A549 treated with CpdA at 1 μM for 4 hours (cell line): ENCODE measurements at places on chromosomes 2 and 18. TPM values are rescaled to one million over a fixed set of nuclear protein-coding genes. Genes with fewer than 3 reads are reported as not detected.

Gene DSC1
- not detected in 5 replicates for total RNA-seq

Gene SLC30A3
- total RNA-seq, result 2.6 to 3.8 TPM (median 3.4 TPM) in 5 replicates

Gene GAL3ST2
- total RNA-seq, result 0.24 to 0.44 TPM (median 0.34 TPM) in 4 of 5 replicates, not detected in the other

Gene DSC2
- total RNA-seq, result 0.98 to 1.5 TPM (median 1.2 TPM) in 5 replicates

Gene SCN3A
- 0.02 to 0.04 TPM (median 0.02 TPM) in 3 of 5 replicates, not detected in the others for total RNA-seq

Gene UGT1A5
- total RNA-seq, result not detected in 5 replicates

Gene DSEL
- 0.28 to 0.44 TPM (median 0.37 TPM) in 5 replicates for total RNA-seq

Gene SCN1A
- not detected in 5 replicates for total RNA-seq

Gene SH3YL1
- total RNA-seq, result 6.7 to 11.1 TPM (median 9.8 TPM) in 5 replicates

Gene ANO7
- total RNA-seq, result 1.4 to 2.5 TPM (median 2.1 TPM) in 5 replicates

Gene C1QL2
- total RNA-seq, result 0.09 to 0.18 TPM (median 0.11 TPM) in 4 of 5 replicates, not detected in the other

Gene CCDC141
- not detected in 5 replicates for total RNA-seq

Gene VWC2L
- not detected in 5 replicates for total RNA-seq

Gene ACYP2
- 6.3 to 8.4 TPM (median 8.0 TPM) in 5 replicates for total RNA-seq

Gene SIX2
- 0.12 to 0.35 TPM (median 0.22 TPM) in 5 replicates for total RNA-seq

Gene GCG
- total RNA-seq, result not detected in 5 replicates

Gene HOXD12
- total RNA-seq, result not detected in 5 replicates

Gene DOK6
- total RNA-seq, result not detected in 5 replicates

Gene SH2D6
- 0.43 to 1.0 TPM (median 0.78 TPM) in 5 replicates for total RNA-seq

Gene REG1B
- not detected in 5 replicates for total RNA-seq

Gene SIX3
- total RNA-seq, result 0.24 to 0.66 TPM (median 0.47 TPM) in 5 replicates

Gene FAHD2B
- 10.3 to 14.2 TPM (median 11.7 TPM) in 5 replicates for total RNA-seq

Gene STON1
- total RNA-seq, result 0.23 to 0.46 TPM (median 0.35 TPM) in 4 of 5 replicates, not detected in the other

Gene ST6GAL2
- total RNA-seq, result 18.8 to 31.5 TPM (median 19.4 TPM) in 5 replicates

Gene TEX51
- not detected in 5 replicates for total RNA-seq

Gene MREG
- total RNA-seq, result 4.8 to 6.0 TPM (median 5.3 TPM) in 5 replicates

Gene GKN2
- total RNA-seq, result 2.6 to 3.8 TPM (median 3.4 TPM) in 5 replicates

Gene POLE4
- 102 to 178 TPM (median 167 TPM) in 5 replicates for total RNA-seq

Gene GRP
- total RNA-seq, result not detected in 5 replicates

Gene GCA
- 3.5 to 10.1 TPM (median 6.1 TPM) in 5 replicates for total RNA-seq

Gene SMAD7
- total RNA-seq, result 22.9 to 31.3 TPM (median 25.8 TPM) in 5 replicates

Gene RAB6C
- not detected in 5 replicates for total RNA-seq

Gene ATG16L1
- total RNA-seq, result 47.2 to 52.3 TPM (median 49.1 TPM) in 5 replicates

Gene DAW1
- 1.6 to 3.1 TPM (median 1.9 TPM) in 5 replicates for total RNA-seq

Gene EFHD1
- total RNA-seq, result 1.6 to 2.4 TPM (median 2.3 TPM) in 5 replicates

Gene DCDC2C
- 0.29 to 0.36 TPM in 2 of 5 replicates, not detected in the others for total RNA-seq

Gene COLEC12
- total RNA-seq, result 0.03 to 0.07 TPM (median 0.06 TPM) in 3 of 5 replicates, not detected in the others

Gene SERPINE2
- 210 to 248 TPM (median 215 TPM) in 5 replicates for total RNA-seq

Gene POTEC
- total RNA-seq, result not detected in 5 replicates

Gene ELOA2
- total RNA-seq, result not detected in 5 replicates

Gene STEAP3
- total RNA-seq, result 37.8 to 47.6 TPM (median 40.8 TPM) in 5 replicates

Gene TLX2
- total RNA-seq, result 0.12 to 0.54 TPM (median 0.29 TPM) in 5 replicates

Gene SP140
- 0.14 to 0.29 TPM (median 0.22 TPM) in 4 of 5 replicates, not detected in the other for total RNA-seq

Gene PDCD1
- not detected in 5 replicates for total RNA-seq
